Fibroblast of upper back skin (primary cell): ENCODE measurements at places on chromosomes 2 and 18.

- no peak for DNase-seq
These were observed 68.3 kb downstream of the LRPPRC start for GRCh38 chr2:43927442-43927841.

DNA sequence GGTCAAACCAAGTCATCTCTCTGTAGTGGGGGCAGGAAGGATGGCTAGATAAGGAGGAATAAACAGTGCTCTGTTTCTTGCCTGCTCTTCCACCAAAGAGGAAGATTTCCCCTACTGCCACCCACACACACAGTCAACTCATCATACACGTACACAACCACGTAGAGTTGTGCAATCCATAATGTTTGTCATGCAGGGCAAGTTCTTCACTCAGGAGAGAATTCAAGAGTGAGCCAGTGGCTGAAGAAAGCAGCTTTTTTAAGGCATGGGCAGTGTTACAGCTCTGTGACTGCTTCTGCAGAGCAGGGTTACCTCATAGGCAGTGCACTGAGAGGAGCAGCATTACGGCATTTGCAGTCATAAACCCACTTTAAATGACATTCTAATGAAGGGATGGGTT is 283.0 kb downstream of the RND3 start:
- DNase-seq, result peak; percentile 79

GRCh38 chr18:9488538-9488937 is 13.2 kb downstream of the RALBP1 start:
- DNase-seq, result no peak

- DNase-seq, result no peak
These were observed 6.1 kb upstream of the AMMECR1L start for GRCh38 chr2:127891811-127892210.

DNA sequence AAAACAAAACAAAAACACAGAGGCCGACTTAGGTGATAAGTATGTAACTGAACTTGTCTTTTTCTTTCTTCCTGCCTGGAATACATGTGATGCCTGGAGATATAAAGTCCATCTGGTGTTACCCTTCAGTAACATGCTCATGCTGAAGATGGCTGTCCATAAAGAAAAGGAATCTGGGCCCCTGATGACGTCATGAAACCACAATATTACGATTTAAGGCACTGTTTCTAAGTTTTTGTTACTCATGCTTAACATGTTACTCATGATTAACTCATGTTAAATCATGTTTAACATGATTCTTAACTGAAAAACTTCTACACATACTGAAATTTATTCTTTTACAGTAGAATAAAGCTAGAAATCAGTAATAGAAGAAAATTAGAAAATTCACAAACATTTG is 49.0 kb downstream of the STRADB start:
- peak; percentile 57 for DNase-seq

DNA sequence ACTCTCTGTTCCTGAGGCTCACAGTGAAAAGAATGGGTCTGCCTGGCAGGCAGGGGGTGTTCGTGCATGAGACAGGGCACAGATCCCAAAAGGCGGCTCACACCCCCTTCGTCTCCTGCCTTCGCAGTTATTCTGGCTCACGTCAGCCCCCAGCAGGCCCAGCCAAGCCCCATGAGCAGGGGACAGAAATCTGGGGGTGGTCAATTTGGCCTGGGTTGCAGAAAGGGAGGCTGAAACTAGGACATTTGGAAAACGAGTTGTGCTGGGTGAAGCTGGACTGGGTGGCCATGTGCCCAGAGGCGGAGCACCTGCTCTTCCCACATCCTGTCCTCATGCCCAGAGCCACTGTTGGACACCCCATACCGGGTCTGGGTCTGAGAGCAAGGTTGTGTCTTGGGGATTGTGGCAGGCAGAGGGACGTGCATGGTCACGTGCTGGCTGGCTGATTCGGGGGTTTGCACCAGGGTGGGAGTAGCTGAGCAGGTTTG is 99.0 kb upstream of the MCFD2 start:
- DNase-seq, result no peak
